ENCODE measurements at places on chromosomes 12 and 14.

DNA sequence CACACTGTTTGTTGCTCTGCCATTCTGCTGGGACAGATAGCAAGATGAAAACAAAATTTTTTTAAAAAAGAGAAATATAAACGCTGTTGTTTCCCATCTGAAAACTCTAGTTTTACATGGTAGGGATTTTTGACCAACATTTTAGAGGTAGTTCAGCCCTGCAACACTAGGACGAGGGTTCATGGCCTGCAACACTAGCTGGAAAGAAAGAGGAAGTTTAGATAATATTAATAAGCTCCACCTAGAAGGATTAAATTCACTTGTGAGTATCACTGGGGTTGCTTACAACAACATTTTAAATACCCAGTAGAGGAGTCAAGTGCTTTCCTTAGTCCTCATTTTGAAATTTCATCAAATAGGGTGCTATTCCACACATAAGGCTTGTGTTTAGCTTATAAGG is 68.2 kb downstream of the SRGAP1 start:
- no peak for DNase-seq

- no peak for DNase-seq
These were observed 675.0 kb downstream of the TMEM121 start for GRCh38 chr14:106201376-106201775.

GRCh38 chr14:37588956-37589714 is 5.9 kb downstream of the FOXA1 start:
- no peak for DNase-seq

GRCh38 chr12:52690351-52691075 is 10.3 kb upstream of the KRT1 start:
- no peak for DNase-seq

DNA sequence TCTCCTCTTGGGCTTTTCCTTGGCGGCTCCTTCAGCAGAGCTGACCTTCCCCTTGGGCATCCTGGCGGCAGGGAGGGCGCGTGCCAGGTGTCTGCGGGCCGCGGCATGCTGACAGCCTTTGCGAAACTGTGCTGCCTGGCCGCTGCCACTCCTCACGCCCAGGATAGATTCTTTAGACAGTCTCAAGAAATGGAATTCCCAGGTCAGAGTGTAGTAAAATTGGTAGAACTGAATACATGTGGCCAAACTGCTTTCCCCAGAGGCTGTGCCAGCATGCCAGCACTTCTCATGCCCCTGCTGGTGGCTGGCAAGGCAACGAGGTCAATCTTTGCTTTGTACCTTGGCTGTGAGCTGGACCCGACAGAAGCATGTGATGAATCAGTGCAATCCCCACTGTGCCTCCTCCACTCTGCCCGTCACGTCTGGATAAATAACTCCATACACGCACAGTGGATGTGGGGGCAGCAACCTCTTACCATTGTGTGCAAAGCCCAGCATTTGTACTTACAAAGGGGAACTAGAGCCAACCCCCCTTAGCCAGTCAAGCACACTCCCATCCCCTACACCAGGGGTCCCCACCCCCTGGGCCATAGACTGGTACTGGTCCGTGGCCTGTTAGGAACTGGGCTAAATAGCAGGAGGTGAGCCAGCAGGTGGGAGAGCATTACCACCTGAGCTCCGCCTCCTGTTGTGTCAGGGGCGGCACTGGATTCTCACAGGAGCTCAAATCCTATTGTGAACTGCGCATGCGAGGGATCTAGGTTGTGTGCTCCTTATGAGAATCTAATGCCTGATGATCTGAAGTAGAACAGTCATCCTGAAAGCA is 90.9 kb downstream of the ACTN1 start:
- no peak for DNase-seq

GRCh38 chr12:79400481-79400880 is 290.3 kb downstream of the PAWR start:
- DNase-seq: no peak

DNA sequence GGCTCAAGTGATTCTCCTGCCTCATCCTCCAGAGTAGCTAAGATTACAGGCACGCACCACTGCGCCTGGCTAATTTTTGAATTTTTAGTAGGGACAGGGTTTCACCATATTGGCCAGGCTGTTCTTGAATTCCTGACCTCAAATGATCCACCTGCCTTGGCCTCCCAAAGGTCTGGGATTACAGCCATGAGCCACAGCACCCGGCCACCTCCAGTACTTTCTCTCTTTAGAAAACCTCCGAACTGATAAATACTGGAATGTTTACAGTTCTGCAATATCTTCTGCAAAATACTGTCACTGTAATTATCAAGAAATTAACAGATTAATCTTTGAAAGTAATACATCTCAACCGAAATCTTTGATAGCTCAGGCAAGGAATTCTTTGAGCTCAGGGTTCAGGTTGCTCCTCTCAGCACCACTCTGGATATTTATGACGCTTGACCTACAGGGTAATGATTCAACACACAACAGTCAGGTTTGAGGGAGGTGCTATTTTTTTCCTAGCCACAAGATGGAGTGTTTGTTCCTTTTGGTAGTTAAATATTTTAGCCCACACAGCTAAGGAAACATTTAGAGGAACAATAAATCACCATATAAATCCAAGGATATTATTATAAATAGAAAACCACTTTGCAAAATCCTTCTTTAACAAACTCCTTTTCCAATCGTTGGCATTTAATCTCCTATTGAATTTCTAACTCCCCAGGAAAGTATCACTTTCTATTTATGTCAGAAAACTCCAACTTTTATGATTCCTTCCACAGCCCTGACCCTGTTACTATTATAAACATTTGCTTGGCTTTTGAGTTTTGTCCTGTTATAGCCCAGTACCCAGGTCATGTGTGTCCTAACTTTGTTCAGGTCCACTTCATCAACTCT is 48.6 kb upstream of the GTF2A1 start:
- DNase-seq: peak; percentile 88

DNA sequence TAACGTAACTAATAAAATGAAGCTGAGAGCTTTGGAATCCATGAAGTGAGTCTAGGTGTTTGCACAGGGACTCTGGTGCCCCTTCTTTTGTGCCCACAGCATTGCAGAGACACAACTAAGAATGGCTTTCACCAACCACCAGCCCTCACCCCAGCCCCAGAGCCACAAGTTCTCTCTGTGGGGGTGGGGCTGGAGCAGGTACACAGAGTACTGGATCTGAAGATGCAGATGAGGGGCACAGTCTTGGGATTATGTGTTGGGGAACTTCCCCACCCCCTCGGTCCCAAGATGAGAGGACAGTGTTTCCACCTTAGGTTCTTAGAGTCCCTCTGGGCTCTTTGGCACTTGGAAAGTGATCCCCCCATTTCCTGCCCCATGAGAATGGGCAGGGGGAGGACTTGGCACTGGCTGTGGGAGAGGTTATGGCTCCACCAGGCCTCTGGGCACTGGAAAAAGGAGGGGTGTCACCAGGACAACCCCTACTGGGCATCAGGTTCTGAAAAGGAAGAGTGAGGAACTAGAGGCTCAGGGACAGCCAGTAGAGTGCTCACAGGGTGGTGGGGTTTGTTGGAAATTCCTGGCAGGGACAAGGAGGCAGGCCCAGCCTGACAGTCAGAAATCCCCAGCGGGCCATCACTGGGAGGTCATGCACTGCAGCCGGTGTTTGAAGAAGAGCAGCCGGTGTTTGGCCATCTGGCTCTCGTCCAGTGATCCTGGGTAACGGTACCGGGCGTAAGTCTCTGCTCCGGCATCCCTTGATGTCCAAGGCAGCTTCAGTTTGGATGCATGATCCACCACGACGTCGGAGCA is 6.7 kb downstream of the B4GALNT1 start:
- no peak for DNase-seq

DNA sequence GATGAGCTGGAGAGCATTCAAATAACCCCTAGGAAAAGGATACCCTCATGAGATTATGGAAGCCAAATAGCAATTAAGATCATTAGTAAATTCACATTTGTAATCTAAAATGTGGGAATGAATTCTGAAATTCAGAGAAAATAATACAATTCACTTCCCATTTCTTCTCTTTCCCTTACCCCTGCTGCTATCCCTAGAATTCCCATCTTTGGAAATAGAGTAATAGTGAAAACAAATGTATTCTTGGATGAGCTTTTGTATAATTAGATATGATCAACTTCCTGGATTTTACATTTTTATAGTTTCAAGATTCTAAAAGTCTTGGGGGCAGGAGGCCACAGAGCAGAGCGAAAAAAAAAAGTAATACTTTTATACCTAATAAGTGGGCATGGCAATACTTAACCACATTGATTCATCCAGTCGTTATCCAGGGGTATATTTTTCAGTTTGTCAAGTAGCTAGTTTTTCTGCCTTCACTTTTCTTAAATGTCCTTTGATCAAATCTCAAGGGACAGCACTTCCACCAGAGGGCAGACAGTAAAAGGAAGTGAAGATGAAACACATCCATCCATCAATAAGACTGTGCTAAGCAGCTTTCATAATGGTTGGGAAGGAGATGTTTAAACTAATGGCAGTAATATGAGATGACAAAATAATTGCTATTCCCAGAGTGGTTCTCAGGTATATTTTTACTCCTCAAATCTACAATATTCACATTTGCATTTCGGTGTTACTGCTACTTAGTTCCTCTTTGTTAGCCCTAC is 401.3 kb downstream of the DIO2 start:
- no peak for DNase-seq

GRCh38 chr12:82904219-82904790 is 217.6 kb downstream of the TMTC2 start:
- peak; percentile 42 for DNase-seq

DNA sequence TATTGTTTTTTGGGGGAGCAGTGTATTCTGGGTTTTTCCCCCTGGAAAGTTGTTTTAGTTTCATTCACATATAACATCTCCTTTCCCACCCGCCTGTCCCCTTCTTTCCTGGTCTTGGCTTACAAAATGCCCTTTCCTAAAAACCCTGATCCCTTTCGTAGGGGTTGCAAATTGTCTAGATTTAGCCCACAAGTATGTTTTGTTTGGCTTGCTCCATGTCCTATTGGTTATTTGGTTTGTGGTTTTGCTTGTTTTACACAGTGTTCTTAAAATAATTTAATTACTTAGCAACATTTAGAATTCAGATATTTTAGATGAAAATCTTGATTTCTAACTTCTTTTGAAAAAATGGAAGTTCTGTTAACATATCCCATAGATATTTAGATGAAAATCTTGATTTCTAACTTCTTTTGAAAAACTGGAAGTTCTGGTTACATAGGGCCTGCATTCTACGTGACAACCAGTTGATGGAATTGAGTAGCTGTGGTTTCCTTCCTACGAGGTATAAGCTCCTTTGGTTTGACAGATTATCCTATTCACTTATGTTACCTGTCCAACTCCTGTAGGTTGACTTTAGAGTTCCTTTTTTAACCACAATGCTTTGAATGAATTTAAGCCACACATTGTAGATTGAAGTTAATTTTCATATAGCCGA is 89.2 kb upstream of the TMEM263 start:
- DNase-seq: peak; percentile 71

DNA sequence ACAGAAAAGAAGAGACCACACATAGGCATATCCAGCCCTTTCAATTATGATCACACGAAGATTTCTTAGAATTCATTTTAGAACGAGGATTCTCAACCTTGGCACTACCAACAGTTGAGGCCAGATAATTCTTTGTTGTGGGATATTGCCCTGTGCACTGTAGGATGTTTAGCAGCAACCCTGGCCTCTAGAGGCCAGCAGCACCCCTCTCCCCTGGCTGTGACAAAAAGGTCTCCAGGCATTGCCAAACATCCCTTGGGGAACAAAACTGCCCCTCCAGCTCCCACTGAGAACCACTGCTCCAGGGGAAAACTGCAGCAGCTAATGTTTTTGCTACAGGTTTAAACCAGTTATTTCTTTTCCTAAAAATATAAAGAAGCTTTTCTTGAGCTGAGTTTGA is 7.1 kb downstream of the NT5DC3 start:
- no peak for DNase-seq

GRCh38 chr12:39574378-39574777 is 45.2 kb downstream of the ABCD2 start:
- no peak for DNase-seq

DNA sequence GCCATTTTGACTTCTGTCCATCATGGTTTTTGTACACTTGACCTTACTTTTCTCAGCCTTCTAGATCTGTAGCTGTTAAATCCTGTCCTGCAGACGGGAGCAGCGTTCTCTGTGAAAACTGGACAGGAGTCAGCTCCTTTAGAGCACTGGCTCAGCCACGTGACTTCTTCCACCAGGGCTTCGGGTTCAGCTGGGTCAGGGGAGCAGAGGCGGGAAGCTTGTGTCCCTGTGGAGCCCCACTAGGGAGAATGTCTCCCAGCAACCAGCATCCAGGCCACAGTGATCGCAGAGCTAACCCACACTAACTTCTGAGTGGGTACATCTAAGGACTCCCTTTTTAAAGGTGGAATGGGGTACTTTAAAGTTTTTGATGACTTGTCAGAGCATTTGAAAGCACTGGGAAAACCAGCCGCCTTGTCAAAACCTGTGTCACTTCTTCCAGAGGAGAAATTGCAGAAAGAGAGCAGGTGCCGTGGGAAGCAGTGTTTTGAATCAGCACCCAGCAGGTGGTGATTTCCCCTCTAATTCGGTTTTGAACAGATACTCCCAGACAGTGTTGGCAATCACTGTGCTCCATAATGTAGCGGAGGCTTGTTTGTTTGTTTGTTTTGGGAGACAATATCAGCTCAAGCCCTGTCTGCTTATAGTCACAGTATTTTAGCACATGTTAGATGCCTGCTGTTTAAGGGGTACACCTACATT is 17.9 kb downstream of the DERA start:
- no peak for DNase-seq

DNA sequence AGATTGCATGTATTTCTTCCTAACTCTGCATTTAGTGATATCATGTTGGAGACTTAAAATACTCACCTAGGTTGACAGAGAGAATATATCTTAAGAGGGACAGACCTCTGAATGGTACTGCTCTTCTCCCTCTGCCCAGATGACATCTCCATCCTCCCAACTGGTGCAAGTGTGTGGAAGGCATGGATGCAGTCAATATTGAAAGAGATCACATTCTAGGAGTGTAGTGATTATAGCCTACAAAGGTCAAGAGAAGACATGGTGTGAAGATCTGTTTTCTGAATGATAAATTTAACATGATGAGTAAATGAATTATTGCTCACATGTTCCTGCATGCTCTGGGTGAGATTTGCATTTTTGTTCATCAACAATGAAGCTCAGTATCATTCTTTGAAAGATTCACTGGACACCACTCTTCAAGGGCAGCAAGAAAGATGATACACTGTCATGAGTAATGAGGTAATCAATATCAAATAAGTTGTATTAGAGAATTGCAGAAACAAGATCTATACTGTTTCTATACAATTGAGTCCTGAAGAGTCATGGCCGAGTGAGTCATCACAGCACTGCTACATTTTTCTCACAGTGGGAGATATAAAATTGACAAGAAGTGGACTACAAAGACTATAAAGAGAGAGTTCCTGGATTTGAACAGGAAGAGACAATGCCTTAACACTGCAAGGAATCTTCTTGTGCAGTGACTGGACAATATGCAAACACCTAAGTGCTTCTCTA is 183.3 kb upstream of the KRR1 start:
- no peak for DNase-seq
